ENCODE measurements at places on chromosomes 3 and 15. TPM values are rescaled to one million over a fixed set of nuclear protein-coding genes. Genes with fewer than 3 reads are reported as not detected.

The DTX3L gene
- total RNA-seq = 40.8 TPM

The RARRES1 gene
- total RNA-seq = not detected

GRCh38 chr3:40961104-40961857 is 238.0 kb upstream of the CTNNB1 start:
- DNase-seq = no peak

- DNase-seq = no peak
Measured at GRCh38 chr15:45644437-45644836, 9.6 kb downstream of the SQOR start.

GRCh38 chr15:95845862-95846515 is 484.5 kb upstream of the NR2F2 start:
- DNase-seq = no peak

- DNase-seq = no peak
Measured at GRCh38 chr3:35932995-35933394, 293.7 kb downstream of the ARPP21 start.

- no peak for DNase-seq
Measured at GRCh38 chr3:106006571-106006970, 137.8 kb upstream of the CBLB start.

GRCh38 chr3:176147251-176147650 is 1050.0 kb downstream of the TBL1XR1 start:
- DNase-seq = no peak

DNA sequence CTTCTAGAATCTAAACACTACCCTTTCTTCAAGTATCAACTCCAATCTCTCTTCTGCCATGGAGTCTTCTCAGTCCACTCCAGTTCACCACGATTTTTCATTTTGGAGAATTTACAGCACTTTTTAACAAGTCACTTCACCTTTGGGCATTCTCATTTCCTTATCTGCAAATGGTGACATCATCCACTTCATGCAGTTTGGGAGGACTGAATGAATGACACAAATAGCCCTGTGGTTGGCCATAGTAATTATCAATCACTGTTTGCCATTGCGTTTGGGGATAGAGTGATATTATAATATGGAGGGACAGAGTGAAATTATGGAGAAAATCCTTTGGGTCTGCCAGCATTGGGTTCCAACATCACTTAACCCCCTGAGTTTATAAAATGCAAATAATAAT is 38.0 kb upstream of the TM4SF1 start:
- DNase-seq = no peak

GRCh38 chr3:96331341-96331740 is 483.1 kb upstream of the EPHA6 start:
- DNase-seq = no peak

DNA sequence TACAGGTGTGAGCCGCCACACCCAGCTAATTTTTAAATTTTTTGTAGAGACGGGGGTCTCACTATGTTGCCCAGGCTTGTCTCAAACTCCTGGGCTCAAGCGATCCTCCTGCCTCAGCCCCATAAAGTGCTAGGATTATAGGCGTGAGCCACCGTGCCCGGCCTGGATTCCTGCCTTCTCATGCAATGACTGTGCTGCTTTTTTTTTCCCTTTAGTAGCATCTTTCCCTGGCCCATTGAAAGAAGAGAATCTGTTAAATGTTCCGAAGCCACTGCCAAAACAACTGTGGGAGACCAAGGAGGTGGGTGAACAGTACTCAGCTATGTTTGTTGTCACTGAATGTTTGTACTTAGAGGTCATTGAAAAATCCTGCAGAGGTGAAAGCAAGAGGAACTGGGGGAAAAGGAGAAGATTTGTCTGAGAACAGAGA is 88.0 kb downstream of the CRTC3 start:
- no peak for DNase-seq

- peak; percentile 73 for DNase-seq
Measured at GRCh38 chr3:112973325-112974177, 1.4 kb downstream of the CD200R1 start.

Measured in natural killer cell (primary cell).